Liver (tissue), 10 donors: ENCODE measurements at places on chromosomes 12 and 14. TPM values are rescaled to one million over a fixed set of nuclear protein-coding genes. Genes with fewer than 3 reads are reported as not detected.

DNA sequence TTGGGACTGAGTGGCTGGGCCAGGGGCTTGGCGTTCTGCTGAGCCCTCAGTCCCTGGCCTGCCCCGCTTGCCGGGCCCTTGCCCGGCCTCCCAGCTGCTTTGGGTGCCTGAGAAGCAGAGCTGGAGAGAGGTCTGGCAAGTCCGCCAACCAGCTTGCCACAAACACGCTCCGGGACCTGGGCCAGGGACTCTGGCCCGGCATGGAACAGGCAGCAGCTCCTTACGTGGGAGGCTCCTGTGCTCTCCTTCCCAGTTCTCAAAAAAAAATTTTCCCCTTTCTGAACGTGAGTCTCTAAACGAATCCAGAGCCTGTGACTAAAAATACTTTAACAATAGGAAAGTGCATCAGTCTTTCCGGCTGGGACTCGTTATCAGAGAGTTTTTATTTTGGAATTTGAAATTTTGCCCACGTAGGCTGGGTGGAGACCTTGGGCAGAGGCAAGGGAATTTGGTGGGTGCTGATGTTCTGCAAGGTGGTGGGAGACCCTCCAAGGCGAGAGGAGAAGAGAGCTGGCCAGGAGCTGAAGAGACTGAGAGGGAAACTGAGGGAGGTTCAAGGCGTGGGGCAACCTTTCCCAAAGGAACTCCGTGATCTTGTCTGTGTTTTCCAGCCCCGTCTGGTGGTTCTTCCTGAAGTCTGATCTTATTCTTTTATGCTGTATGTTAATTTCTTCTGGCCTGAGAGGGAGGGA is 6.8 kb upstream of the NR4A1 start:
- H3K4me3 ChIP-seq: no peak overlapping the region
- H3K27ac ChIP-seq: peak overlapping the region; percentile 67

DNA sequence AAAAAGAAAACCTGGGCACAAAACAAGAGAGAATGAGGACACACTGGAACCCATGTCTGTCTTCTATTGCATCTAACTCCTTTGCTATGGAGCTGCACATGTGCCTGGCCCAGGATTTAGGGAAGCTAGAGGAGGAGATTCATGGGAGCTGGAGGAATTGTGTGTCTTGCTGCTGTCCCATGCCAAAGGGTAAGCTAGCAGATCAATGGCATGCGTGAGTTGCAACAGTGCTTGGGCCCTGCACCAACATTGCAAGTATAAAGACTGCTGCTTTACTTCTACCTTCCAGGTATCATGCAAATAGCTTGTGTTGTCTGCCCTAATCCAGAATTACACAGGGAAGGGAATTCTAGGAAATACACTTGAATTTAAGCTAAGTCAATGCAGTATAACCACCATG is 196.4 kb upstream of the IGF1 start:
- no peak overlapping the region for H3K27ac ChIP-seq
- H3K4me3 ChIP-seq: no peak overlapping the region
- no peaks in the 10 kb centered on the region for H3K27me3 ChIP-seq

- H3K36me3 ChIP-seq: no peaks in the 10 kb centered on the region
- H3K4me3 ChIP-seq: no peak overlapping the region
- H3K27ac ChIP-seq: no peak overlapping the region
- no peaks in the 10 kb centered on the region for H3K27me3 ChIP-seq
- H3K4me1 ChIP-seq: no peaks in the 10 kb centered on the region
These were observed 10.6 kb downstream of the EML1 start for GRCh38 chr14:99803803-99804202.

DNA sequence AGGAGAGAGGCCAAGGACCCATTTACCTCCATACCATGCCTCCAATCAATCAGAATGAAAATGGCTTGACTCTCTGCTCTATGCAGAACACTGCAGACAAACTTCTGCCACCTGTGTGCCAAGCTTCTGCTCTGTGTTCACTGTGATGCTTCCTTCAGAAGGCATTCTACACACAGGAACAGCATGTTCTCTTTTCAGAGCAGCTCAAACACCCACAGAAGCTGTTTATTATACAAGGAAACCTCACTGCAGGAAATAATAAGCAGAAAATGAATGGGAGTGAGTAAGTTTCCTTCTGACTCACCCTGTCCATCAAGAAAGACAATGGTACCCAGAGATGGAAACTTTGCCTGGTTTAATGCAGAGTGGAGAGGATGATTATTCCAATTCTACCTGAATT is 2.4 kb upstream of the ESR2 start:
- H3K4me3 ChIP-seq: no peak overlapping the region
- DNase-seq: no peak
- H3K27ac ChIP-seq: no peak overlapping the region

GRCh38 chr12:82099216-82099615 is 259.0 kb downstream of the CCDC59 start:
- H3K27ac ChIP-seq: no peak overlapping the region
- H3K27me3 ChIP-seq: no peaks in the 10 kb centered on the region
- H3K4me1 ChIP-seq: no peaks in the 10 kb centered on the region

GRCh38 chr12:6703631-6704030 is 3.0 kb upstream of the PIANP start:
- H3K4me3 ChIP-seq: no peak overlapping the region
- peaks cover 3% of the 10 kb centered on the region for H3K4me1 ChIP-seq
- peaks cover 27% of the 10 kb centered on the region for H3K27me3 ChIP-seq
- no peak overlapping the region for H3K27ac ChIP-seq
- H3K36me3 ChIP-seq: no peaks in the 10 kb centered on the region

DNA sequence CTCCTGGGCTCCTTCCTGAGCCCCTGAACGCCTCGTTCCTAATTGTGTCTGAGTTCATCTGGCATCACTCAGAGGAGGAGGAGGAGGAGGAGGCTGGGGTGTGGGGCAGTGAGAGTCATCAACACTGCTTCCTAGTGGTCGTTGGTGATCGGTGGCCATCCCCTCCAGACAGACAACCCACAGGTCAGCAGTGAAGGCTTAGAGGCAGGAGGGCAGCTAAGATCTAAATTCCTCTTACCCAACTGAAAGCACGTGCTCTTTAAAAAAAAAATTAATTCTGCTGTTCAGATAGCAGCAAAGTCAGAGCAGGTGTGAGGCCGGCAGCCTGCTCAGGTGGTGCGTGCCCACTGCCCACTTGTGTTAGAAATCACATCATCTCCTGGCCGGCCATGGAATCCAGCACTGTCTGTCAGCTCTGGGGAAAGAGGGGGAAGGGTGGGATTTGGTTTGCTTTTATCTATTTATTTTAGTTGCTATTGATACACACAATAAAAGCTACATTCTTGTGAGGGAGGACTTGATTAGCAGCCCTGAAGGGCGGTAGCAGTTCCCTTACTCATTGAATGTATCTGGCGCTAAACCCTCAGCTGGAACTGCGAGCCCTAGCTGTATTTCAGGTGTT is 46.6 kb downstream of the PPP2R5C start:
- DNase-seq: no peak
- peak overlapping the region; percentile 99 for H3K27ac ChIP-seq
- no peak overlapping the region for H3K4me3 ChIP-seq
- peaks cover 7% of the 10 kb centered on the region for H3K4me1 ChIP-seq
- H3K27me3 ChIP-seq: no peaks in the 10 kb centered on the region
- H3K36me3 ChIP-seq: no peaks in the 10 kb centered on the region

GRCh38 chr12:30913323-30913722 is 13.2 kb upstream of the TSPAN11 start:
- H3K27me3 ChIP-seq: no peaks in the 10 kb centered on the region
- H3K36me3 ChIP-seq: no peaks in the 10 kb centered on the region
- no peak overlapping the region for H3K27ac ChIP-seq
- no peak overlapping the region for H3K4me3 ChIP-seq

GRCh38 chr12:2509137-2509536 is 285.6 kb upstream of the FKBP4 start:
- H3K27me3 ChIP-seq: no peaks in the 10 kb centered on the region
- DNase-seq: no peak
- no peaks in the 10 kb centered on the region for H3K4me1 ChIP-seq
- H3K36me3 ChIP-seq: no peaks in the 10 kb centered on the region
- no peak overlapping the region for H3K4me3 ChIP-seq

GRCh38 chr14:70638416-70638815 is 3.3 kb upstream of the TTC9 start:
- no peak overlapping the region for H3K4me3 ChIP-seq
- no peaks in the 10 kb centered on the region for H3K36me3 ChIP-seq
- H3K27me3 ChIP-seq: no peaks in the 10 kb centered on the region
- H3K4me1 ChIP-seq: peaks cover 14% of the 10 kb centered on the region
- H3K27ac ChIP-seq: no peak overlapping the region

GRCh38 chr12:131833896-131834641 is 5.9 kb downstream of the MMP17 start:
- H3K27me3 ChIP-seq: no peaks in the 10 kb centered on the region
- H3K4me3 ChIP-seq: no peak overlapping the region
- DNase-seq: no peak
- H3K27ac ChIP-seq: no peak overlapping the region
- H3K4me1 ChIP-seq: peaks cover 24% of the 10 kb centered on the region

DNA sequence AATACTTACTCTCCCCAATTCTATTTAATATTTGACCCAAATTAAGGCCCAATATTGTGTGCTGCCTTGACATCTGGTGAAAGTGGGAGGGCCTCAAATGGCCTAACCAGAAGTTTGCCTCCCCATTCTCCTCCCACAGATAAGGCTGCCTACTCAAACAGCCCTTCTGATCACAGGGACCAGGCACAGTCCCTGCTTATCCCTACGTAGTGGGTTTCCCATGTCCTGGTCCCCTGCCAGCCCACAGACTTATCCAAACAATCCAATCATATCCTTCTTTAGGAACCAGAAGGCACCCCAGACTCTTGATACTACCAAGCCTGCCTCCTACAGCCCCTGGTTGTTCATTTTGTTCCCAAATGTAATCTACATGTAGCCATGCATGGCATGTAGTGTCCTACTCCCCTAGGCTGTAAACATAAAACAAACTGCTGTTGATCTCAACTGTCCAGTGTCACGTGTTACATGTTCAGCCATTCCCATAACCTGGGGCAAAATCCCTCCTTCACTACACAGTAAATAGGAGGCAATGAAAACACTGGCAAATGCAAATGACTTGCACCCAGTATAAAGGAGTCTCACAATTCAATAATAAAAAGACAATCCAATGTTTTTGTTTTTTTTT is 49.3 kb downstream of the EEA1 start:
- peak; percentile 43 for DNase-seq
- peaks cover 2% of the 10 kb centered on the region for H3K4me1 ChIP-seq
- no peaks in the 10 kb centered on the region for H3K27me3 ChIP-seq
- no peak overlapping the region for H3K27ac ChIP-seq
- H3K36me3 ChIP-seq: no peaks in the 10 kb centered on the region
- no peak overlapping the region for H3K4me3 ChIP-seq

GRCh38 chr12:89346741-89347324 is 5.5 kb downstream of the DUSP6 start:
- peaks cover 53% of the 10 kb centered on the region for H3K4me1 ChIP-seq
- peaks cover 22% of the 10 kb centered on the region for H3K36me3 ChIP-seq
- H3K27me3 ChIP-seq: no peaks in the 10 kb centered on the region
- no peak for DNase-seq

- no peaks in the 10 kb centered on the region for H3K27me3 ChIP-seq
- H3K27ac ChIP-seq: no peak overlapping the region
- H3K36me3 ChIP-seq: no peaks in the 10 kb centered on the region
- no peak for DNase-seq
- H3K4me1 ChIP-seq: no peaks in the 10 kb centered on the region
These were observed 220.2 kb upstream of the NAV3 start for GRCh38 chr12:77610446-77610845.

DNA sequence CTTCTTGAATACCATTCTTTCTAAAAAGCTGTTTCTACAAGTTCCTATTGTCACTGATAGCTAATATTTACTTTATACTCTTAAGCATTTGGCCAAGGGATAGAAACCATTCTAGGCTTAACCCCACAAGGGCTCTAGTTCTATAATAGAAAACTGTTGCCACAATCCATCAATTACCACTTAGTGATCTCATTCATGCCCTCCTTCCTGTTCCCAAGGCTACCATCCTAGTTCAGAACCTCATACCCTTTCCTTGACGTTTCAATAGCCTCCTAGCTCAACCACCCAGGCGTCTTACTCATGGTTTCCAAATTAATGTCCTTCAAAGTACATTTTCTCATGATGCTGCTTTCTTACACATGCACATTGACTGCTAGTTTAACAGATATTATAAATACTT is 493.5 kb downstream of the NAV3 start:
- no peak overlapping the region for H3K4me3 ChIP-seq
- H3K27me3 ChIP-seq: no peaks in the 10 kb centered on the region
- H3K27ac ChIP-seq: no peak overlapping the region
- no peaks in the 10 kb centered on the region for H3K4me1 ChIP-seq
- H3K36me3 ChIP-seq: no peaks in the 10 kb centered on the region

DNA sequence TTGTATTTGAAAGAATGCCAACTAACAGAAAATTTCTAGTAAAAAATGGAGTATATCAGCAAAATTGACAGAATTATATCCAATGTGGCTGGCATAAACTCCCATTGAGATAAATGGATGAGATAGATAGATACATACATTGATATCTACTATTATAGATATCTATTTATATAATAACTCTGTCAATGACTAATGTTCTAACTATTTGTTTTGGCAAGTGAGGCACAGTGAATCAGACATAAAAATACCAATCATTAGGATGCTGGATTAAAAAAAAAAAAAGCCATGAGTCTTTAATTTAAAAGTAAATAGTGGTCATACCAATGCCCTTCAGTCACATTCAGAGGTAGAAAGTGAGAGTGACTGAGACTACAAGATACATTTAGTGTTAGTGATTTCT is 33.7 kb upstream of the GLIPR1 start:
- H3K4me3 ChIP-seq: no peak overlapping the region
- H3K4me1 ChIP-seq: no peaks in the 10 kb centered on the region
- H3K36me3 ChIP-seq: no peaks in the 10 kb centered on the region
- no peak overlapping the region for H3K27ac ChIP-seq
- no peaks in the 10 kb centered on the region for H3K27me3 ChIP-seq
- DNase-seq: no peak

Gene SIX1
- not detected for total RNA-seq

Gene CD4
- total RNA-seq: 44.8 TPM

Gene AKAP6
- total RNA-seq: 3.2 TPM

Gene TAS2R9
- total RNA-seq: not detected

Gene LAG3
- total RNA-seq: 0.42 TPM

Gene COCH
- 0.33 TPM for total RNA-seq

Gene IL26
- total RNA-seq: not detected

Gene DEGS2
- 0.37 TPM for total RNA-seq
